ENCODE measurements at places on chromosomes 16 and 17.
A peak's percentile ranks its signal among the peaks of the same experiment; 100 is the strongest.

DNA sequence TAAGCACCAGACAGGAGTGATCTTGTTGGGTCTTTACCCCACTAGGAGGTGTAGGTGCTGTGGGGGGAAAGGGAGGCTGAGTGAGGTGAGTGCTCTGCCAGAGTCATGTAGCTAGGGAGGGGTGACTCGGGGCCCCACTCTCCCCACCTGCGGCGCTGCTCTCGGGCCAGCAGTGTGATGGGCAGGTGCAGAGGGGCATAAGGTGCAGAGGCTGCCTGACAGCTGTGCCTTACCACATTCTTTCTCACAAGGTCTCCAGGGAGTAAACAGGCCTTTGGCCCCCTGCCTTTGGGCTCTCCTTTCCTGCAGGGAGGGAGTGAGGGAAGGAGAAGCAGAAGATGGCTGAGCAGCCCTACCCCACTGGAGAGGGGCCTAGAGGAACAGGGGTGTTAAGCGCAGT lies 4.5 kb upstream of the CNP start:
- no peak for DNase-seq

- no peak for DNase-seq
Observed at GRCh38 chr16:57947261-57947660, 23.7 kb downstream of the CNGB1 start.

DNA sequence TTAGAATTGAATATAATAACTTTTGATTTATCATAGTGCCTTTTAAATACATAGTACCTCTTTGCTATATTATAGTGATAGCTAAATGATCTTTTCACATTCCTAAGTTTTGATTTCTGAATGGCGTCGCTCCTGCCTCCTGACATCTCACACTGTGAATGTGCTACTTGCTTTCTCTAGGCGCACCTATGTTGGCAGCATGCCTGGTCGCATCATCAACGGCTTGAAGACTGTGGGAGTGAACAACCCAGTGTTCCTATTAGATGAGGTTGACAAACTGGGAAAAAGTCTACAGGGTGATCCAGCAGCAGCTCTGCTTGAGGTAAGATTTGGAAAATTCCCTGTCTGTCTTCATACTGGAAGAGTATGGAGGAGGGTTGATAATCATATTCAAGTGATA lies 29.8 kb upstream of the ABCC11 start:
- DNase-seq, result no peak

GRCh38 chr17:83175822-83176622 lies 96.6 kb downstream of the METRNL start:
- no peak for DNase-seq

DNA sequence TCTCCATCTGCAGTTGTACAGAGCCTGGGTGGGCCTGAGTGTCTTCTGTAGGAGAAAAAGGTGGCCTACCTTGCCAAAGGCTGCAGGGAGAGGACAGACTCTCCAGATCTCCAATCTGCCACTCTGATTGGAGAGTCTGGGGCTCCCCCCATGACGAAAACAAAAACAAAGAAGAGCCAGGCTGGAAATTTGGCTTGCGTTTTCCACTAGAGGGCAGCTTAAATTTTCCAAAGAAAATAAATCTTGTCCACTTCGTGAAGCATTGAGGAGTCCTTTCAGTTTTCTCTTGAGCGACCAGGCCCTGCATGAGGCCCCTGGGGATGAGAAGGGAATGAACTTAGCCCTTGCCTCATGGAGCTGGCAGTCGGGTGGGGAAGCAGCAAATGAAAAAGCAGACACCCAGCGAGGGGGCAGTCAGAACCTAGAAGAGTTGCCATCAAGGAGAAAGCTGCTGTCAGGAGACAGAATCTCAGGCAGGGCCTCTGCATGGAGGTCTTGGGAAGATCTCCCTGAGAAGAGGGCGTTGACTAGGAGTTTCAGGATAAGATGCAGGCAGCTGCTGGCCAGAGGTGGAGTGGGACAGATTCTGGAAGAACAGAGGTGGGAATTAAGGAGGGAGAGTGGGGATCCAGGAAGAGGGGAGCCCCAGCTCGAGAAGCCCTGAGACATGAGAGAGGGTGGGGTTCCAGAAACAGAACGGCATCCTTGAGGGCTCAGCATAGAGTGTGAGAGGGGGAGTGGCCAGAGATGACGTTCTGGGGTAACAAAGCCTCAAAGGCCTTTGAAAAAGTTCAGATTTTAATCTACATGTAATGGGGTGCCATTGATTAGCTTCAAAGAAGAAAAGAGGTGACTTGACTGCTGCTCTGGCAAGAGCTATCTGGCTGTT lies 8.4 kb upstream of the SHCBP1 start:
- peak; percentile 25 for DNase-seq

DNA sequence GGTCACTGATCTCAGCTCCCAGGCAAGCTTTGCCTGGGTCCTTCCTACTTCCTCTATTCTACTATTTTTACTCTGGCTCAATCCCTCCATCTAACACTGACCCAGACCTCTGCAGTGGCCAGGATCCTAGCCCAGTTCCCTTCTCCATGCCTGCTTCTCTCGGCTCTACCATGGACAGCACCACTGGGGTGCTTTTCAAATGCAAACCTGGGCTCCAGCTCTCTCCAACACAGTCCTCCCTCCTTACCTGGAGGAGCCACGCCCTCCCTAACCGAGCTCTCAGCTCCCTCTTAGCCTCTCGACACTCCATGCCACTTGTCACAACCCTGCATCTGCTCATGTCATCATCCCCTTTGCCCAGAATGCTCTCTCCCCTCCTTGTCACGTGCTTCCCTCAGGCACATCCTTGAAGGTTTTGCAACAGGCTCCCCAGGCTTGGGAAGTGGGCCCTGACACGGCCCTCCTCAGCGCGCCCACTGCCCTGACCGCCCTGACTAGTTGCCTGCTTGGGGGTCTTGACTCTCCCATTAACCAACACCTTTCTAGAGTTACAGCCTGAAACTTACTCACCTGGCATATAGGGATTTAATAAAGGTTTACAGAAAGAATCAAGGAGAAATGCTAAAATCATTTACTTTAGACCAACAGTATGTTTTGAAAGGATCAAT lies 41.6 kb downstream of the MARF1 start:
- no peak for DNase-seq

DNA sequence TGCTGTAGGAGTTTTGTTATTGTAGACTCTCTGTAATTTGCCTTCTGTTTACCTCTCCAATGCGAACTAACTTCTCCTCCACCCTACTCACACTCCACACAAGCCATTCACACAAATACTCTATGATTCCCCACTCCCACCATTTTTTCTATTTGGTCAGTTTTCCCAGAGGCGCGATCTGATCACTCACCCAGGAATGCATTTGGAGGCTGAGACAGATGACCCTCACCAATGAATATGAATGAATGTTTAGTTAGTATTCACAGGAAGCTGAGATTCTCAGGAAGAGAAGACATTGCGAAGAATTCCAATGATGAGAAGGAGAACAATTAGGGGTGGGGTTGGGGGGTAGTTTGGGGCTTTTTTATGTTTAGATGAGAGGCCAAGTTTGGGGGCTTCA lies 10.5 kb upstream of the ANKFN1 start:
- no peak for DNase-seq

- DNase-seq, result no peak
Observed at GRCh38 chr16:1643521-1643920, 31.4 kb downstream of the CRAMP1 start.

DNA sequence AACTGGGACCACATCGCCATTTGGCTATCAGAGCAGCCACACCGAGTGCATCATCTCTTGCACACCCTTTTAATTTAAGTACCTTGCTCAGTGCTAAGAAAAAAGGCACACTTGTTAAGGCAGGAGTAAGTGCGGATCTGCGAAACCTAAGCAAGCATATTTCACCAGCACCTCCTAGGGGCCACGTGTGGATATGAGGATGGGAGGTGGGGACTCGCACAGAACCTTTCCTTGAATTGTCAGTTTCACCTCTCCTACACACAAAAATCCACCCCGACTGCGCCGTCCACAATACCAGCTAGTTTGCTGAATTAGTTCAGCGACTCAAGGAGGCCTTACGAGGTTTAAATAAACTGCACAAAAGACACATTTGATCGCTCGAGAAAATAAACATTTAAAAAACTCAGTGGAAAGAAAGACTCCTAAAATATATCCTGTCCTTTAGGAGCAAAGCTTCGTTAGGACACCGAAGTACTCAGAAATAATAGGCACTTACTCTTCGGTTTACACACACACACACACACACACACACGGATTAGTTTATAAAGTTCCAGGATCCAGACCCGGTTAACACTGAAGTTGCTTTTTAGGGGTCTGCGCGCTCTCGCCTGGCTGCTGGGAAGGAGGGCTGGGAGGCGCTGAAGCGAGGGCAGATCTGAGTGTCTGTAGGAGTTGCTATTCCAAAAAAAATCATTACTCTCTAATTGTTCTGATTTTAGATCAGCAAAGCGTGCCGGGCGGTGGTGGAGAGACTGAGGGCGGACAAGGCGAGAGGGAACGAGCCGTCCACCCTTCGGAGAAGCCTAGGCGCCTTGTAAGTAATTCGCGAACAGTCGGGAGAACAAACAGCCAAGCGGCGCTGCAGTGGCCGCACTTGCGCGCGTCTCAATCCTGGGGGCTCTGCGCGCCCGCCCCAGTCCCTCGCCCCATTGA lies 1.0 kb upstream of the KCNJ2 start:
- DNase-seq, result peak; percentile 21

DNA sequence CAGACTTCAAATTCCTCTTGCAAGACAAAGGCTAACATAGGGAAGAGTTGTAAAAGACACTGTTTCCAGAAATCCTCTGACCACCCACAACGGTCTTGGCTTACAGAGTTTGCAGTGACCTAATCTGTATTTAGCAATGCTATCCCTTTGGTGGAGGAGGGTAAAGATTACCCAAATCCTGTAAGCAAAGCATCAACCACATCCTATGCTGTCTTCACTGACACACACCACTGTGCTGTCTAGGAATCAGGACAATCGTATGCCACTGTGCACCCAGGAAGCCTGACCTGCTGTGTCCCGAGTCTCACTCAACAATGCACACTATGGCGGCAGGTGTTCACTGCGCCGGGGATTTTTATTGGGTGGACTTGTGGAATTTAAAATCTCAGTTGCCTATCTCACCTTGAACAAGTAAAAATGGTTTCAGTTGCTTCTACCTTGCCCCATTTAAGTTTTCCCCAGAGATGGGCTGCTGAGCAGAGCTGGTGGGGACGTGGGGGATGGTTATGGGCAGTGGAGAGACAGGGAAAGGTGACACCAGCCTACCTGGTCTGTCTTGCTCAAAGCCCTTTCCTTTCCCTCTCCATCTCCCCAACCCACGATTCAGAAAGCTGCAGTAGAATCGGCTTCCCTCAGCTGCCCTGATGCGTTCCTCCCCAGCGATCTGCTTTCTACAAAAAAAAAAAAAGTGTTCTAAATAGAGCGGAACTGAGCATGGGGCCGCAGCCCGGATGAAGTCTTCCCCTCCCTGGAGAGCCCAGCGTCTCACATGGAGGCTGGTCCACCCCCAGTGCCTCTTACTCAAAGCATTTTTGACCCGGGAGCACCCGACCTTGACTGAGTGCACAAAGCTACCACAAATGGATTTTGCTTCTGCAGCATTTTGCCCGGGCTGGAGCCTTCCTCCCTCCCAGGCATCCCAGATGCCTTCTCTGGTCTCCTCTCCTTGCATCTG lies 271.5 kb downstream of the SOX9 start:
- peak; percentile 73 for DNase-seq

GRCh38 chr16:7492122-7492521 lies 159.5 kb downstream of the RBFOX1 start:
- no peak for DNase-seq

DNA sequence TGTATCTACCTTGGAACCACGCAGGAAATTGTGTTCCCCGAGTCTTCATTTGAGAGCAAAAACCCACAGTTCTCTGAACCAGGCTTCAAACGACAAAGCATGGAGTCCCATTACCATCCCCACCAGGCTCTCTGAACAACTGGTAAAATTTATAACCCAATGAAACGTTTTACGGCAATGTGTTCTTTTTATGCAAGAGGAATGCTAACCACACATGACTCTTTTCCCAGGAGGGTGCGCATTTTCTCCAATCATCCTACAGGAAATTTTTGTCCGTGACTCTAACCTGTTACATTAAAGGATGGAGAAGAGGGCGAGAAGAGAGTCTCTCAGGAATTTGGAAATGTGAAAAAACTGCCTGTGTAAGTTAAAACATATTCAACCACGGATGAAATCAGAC lies 17.8 kb downstream of the STX8 start:
- peak; percentile 29 for DNase-seq

DNA sequence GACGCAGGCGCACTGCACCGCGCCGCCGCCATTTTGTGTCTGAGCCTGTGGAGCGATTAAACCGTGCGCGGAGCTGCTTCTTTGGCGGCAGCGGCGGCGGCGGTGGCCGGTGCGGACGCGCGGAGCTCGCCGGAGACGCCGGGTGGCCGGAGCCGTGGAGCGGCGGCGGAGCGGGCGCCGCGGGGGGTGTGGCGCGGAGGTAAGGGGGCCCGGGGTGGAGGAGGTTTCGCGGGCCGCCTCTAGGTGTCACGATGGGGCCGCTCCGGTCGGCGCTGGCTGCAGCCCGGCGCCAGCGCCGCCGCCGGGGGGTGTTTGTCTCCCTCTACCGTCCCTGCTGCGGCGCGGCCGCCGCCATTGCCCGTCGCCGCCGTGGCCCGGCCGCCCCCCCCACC lies at the start of gene CTCF:
Gene CTCF, plus strand, starts transcription at position 1 of the 392 bp plus-strand sequence. CDS start 48,307 bp downstream, outside the sequence.
- no peak for DNase-seq

DNA sequence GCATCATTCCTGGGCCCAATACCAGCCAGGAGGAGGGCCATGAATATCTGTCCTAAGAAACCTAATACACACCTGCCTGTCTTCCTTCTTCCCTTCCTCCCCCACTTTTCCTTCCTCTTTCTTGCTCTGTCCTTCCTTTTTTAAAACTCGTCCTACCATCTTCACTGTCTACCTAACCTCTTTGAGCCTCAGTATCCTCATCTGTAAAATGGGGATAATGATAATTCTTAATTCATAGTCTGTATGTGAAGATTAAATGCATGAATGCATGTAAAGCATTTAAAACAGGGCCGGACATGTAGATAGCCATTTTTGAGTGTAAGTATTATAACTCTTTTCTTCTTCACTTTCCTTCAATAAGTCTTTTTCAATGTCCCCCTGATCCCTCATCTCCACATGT lies 560 bp downstream of the CRYBA1 start:
- DNase-seq, result no peak

GRCh38 chr16:52709306-52709705 lies 162.4 kb upstream of the TOX3 start:
- no peak for DNase-seq

- DNase-seq, result peak; percentile 14
Observed at GRCh38 chr16:84065536-84066132, 23.0 kb upstream of the SLC38A8 start.

- no peak for DNase-seq
Observed at GRCh38 chr17:28972437-28972836, 21.1 kb upstream of the PHF12 start.

GRCh38 chr16:10678655-10679054 lies 16.1 kb downstream of the TEKT5 start:
- no peak for DNase-seq

All from AG09309 (cell line).